ENCODE measurements at places on chromosomes 1 and 21. TPM values are rescaled to one million over a fixed set of nuclear protein-coding genes. Genes with fewer than 3 reads are reported as not detected.

The LYPD8 gene
- total RNA-seq: not detected

The SLC30A2 gene
- not detected for total RNA-seq

- DNase-seq: no peak
Observed at GRCh38 chr1:64236541-64236954, 33.1 kb downstream of the UBE2U start.

DNA sequence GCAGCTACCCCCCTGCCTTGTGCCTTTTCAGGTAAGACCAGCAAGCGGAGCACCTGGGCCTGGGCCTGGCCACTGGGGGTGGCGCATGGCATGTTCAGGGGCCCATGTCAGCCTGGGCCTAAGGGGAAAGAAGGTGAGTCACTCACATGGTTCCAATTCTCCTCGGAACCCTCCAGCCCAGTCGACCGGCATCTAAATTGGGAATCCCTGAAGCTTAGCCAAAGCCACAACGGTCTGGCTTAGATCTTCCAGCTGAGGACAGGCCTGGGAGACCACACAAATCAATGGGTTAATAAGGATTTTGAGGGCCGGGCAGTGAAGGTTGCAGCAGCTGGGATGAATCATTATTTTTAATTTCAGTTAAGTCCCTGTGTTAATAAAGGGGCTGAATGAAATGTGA is 145.1 kb upstream of the SMYD2 start:
- no peak for DNase-seq

The DHDDS gene
- total RNA-seq: 52.9 TPM

GRCh38 chr1:19776287-19776686 is 23.4 kb downstream of the TMCO4 start:
- no peak for DNase-seq

The FAM163A gene
- total RNA-seq: 1.5 TPM

DNA sequence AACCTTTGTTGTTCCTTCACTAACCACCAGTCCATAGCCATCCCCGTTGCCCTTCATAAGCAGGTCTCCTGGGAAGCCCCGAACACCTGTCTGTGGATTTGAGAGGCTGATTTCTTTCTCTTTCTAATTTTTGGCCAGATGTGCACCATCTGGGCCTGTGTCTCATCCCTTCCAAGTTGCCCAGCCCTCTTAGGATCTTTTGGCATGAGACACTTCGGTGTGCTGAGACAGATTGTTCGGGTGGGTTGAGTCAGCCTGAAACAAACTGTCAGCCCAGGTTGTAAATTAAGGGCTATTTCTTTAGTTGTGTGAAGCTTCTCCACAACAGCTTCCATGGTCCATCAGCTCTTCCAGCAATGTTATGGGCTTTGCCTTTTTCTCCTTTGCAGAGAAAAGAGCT is 1.4 kb upstream of the DNAJC11 start:
- DNase-seq: no peak

- no peak for DNase-seq
Observed at GRCh38 chr1:2215909-2216766, 12.0 kb upstream of the SKI start.

The ITLN2 gene
- not detected for total RNA-seq
